ENCODE measurements at places on chromosomes 7 and 10.

DNA sequence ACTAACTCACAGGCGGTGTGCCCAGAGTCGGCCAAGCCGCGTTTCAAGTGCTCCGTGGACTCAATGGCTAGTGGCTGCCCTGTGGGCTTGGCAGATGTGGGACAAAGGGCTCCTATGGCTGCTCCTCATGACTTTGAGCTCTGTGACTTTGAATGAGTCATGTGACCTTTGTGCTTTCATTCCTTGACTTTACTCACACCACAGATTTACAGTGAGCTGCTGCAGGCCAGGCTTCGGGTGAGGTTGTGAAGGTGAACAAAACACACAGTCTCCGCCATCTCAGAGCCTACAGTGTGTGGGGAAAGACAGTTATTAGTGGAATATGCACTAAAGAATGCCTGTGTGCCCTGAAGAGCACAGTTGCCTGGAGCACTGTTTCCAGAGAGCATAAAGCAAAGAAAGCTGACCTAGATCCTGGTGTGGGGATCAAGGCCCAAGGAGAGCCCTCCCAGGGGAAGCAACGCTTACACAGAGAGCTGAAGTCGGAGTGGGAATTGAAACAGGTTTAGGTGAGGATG is 29.7 kb upstream of the PLEKHA1 start:
- no peak for DNase-seq

- no peak for DNase-seq
Measured at GRCh38 chr7:66505531-66506451, 122.9 kb upstream of the KCTD7 start.

- no peak for DNase-seq
Measured at GRCh38 chr10:118251791-118252190, 90.3 kb downstream of the FAM204A start.

DNA sequence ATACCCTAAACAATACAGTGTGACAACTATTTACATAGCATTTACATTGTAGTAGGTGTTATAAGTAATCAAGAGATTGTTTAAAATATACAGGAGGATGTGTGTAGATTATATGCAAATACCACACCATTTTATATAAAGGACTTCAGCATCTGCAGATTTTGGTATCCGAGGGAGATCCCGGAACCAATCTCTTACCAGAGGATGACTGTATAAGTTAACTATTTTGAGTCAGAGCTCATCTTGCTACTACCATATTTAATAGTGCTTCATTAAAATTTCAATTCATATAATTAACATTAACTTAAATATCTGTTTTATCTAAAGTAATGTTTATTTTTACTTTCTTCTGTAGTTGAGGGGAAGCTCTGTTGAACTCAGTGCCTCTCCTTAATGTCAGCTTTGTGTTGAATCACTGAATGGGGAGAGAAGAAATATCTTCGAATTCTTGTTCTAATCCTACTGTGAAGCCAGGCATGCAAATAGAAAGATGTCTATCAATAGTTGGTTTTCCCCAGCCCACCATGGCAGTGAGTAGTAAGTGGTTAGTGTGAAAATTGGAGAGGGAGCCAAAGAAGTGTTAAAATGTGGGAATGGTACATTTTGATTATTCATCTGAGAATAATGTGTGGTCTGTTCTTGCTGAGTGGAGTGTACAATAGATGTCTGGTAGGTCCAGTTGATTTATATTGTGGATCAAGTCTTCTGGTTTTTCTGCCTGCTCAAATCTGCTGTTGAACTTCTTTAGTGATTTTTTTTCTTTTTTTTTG is 90.1 kb upstream of the CYP26C1 start:
- DNase-seq = no peak

DNA sequence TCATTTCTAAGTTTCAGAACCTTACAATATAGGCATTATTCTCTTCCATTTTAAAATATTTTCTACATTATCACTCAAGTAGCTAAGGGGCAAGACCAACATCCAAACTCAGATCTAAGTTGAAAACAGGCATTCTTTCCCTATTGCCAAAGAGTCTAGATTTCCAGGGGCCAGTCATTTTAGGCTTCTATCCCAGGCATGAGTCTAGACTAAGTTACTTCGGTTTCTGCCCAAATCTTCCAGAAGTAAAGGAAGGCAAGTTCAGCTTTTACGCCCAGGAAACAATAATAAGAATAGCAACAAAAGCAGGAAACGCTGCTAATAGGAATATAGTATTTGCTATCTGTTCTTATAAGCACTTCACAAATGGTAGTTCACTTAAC is 189.9 kb downstream of the DGKI start:
- no peak for DNase-seq

DNA sequence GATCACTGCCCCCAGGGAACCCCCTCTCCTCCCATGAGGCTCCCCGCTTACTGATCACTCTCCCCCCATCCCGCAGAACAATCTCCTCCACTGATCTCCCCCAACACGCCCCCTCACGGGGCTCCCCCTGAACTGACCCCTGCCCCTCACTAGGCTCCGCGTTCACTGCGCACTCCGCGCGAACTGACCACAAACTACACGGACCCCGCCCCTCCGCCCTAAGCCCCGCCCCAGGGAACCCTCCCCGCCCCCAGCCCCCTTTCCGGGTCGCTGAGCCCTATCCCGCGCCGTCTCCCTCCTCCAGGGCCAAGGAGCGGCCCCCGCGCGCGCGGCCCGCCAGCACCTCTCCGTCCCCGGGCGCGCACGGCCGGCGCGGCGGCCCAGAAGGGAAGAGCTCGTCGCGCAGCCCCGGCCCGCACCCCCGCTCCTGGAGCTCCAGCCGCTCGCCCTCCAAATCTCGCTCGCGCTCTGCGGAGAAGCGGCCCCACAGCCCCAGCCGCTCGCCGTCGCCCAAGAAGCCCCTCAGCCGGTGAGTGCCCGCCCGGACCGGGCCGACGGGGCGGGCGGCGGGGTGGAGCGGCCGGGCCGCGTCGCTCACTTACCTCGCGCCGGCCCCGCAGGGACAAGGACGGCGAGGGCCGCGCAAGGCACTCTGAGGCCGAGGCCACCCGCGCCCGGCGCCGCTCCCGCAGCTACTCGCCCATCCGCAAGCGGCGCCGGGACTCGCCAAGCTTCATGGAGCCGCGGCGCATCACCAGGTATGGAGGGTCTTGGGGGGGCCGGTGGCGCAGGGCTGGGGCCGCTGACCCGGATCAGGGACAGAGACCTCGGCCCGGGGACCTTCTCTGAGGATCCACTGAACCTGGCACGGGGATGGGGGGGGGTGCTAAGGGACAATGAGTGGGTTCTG is 19.9 kb upstream of the HSPB1 start:
- DNase-seq = no peak

DNA sequence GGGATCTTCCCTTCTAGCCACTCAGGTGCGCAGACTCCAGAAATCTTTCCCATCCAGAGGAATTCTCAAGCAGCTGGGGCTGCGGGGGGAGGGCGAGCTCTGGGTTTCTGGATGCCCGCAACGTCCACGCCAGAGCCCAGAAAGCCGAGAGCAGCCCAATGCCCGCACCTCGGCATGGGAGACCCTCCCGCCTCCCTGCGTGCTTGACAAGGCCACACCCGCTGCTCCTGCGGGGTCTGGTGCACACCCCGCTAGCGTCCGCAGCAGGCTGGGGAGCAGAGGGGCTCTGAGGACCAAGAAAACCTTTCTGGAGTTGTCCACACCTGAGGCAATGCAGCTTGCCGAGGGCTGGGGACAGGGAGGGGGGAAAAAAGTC is 66.2 kb downstream of the SLC29A4 start:
- DNase-seq = no peak

DNA sequence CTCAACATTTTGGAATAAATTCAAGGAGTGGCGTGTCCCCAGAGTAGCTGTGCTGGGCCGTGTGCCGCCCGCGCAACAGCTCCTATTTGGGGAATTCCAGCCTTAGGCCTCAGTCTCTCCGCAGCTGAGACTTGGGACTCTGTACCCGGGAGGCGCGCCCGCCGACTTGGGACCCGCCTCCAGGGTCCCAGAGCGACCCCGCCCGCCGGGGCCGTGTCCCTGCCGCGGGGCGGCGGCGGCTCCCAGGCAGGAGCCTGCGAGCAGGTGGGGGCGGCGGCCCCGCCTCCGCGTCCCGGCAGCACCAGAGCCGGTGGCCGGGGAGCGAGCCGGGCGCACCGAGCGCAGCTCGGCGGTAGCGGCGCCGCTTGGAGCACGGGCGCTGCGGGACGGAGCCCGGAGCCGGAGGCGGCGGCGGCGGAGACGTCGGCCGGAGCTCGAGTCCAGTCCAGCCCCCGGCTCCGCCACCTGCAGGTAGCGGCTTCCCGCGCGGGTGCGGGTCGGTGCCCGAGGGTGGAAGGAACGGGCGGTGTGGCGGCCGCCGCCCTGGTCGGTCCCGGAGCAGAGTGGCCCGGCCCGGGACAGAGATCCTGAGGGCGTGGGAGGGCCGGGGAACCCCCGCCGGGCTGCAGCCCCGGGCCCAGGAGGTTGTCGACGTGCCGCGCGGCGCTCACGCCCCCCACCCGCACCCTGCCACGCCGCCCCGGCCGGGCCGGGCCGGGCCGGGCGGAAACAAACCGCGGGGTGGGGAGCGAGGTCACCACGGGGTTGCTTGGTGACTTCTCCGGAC is at the start of gene WIPF3:
WIPF3 (plus strand) TSS at position 301 of the 787 bp plus-strand sequence. CDS start 28,217 bp downstream, outside the sequence.
- no peak for DNase-seq

GRCh38 chr10:26524161-26524896 is 86.2 kb downstream of the APBB1IP start:
- DNase-seq = no peak

DNA sequence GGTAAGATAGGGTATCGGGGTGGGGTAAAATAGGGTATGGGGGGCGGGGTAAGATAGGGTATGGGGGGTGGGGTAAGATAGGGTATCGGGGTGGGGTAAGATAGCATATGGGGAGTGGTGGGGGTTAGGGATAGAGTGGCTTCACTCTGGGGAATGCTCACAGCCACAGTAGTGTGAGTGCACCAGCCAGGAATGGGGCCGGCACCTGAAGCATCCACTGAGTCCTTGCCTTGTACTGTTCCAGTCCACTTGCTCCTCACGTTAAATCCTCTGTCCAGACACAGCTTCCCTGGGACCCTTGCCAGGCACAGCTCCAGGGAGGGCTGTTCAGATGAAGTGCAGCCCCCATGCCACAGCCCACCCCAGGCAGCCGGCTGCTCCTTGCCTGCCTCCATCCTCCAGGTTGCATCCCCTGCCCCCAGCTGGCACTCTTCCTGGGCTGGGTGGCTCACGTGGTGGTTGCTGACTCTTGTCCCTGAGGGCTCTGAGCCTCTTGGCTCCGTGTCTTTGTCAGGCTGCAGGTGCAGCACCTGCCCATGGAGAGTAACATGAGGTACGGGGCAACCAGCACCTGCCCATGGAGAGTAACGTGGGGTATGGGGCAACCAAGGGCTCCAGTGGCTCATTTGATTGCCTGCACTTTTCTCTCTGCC is 268.4 kb downstream of the TCERG1L start:
- DNase-seq = no peak

DNA sequence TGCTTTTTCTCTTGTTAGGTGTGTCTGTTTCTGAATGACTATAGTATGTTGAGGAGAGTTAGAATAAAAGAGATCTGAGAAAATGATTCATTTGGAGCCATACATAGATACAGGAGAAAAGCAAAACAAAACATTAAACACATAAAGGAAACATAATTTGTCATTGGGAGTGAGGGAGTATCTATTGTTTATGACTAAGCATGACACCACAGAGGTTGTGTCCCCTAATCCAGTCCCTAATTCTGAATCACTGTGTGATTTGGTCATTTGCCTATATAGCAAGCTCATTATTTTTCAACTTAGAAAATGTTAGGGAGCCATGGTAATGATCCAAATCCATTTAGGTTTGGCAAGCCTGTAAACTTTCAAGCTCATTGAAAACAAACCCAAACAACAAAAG is 132.3 kb upstream of the BMPER start:
- DNase-seq = peak; percentile 9

- no peak for DNase-seq
Measured at GRCh38 chr7:134246347-134246746, 70.4 kb downstream of the SLC35B4 start.

DNA sequence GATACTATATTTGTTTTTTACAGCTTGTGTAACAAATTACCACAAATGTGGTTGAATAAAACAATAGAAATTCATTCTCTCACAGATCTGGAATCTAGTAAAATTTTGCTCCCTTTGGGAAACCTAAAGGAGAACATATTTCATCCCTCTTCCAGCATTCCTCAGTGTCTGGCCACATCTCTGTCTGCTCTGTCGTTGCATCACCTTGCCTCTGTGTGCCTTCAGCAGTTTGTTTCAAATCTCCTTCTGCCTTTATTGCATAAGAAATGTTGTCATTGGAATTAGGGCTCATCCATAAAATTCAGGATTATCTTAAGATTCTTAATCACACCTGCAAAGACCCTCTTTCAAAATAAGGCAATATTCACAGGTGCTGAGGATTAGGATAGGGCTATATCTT is 14.5 kb downstream of the OR2A14 start:
- DNase-seq = no peak

GRCh38 chr10:88097536-88097935 is 234.1 kb downstream of the PTEN start:
- DNase-seq = no peak

DNA sequence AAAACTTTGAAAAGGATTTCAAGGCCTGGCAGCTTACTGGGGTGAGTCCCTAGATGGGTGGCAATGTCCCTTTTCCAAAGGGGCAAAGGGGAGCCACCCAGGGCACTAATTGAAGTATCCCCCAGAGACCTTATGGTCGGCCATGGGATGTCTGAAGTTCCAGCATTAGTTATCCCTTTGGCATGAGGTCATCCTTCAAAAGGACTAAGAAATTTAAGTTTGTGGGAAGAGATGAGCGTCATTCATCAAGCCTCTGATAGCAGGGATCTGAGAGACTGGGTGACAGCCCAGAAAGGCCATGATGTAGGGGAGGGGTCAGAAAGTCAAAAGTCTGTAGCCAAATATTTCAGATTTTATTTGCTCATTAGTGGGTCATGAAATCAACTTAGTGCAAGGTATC is 195.3 kb downstream of the ZNF438 start:
- no peak for DNase-seq
